Activated CD4-positive, alpha-beta memory T cell treated with anti-CD3 and anti-CD28 coated beads, Interleukin-2, amount 10 ng/mL, durations not matched to agents 7 days and 5 days (primary cell): ENCODE measurements at places on chromosomes 3 and 15.

DNA sequence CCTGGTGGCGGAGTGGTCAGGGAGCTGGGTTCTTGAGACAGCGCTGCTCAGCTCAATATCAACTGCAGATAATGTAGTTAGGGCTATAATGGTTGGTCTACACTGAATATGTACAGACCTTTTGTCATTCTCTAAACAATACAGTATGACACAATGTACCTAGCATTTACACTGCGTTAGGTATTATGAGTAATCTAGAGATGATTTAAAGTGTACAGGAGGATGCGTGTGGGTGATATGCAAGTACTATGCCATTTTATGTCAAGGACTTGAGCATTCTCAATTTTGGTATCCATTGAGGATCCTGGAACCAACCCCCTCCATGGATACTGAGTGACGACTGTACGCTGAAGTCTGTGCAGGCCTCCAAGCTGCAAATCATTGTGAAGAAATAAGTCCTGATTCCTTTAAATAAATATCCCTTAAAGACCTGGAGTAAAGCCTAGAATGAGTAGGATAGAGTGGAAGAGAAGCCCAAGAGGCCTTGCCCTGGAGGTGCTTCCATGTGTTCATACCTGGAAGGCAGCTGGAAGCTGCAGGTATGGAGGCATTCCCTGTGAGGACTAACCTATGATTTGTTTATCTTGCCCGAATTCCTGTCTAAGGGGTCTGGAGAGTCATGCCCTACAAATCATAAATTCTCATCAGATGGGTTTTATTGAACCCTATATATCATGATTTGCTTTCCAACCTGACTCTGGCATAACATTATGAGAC lies 15.7 kb upstream of the RTP1 start:
- DNase-seq, result no peak

GRCh38 chr15:78452485-78452884 lies 14.5 kb downstream of the IREB2 start:
- DNase-seq, result no peak

- DNase-seq, result no peak
Measured at GRCh38 chr3:10518506-10519150, 13.2 kb upstream of the ATP2B2 start.

DNA sequence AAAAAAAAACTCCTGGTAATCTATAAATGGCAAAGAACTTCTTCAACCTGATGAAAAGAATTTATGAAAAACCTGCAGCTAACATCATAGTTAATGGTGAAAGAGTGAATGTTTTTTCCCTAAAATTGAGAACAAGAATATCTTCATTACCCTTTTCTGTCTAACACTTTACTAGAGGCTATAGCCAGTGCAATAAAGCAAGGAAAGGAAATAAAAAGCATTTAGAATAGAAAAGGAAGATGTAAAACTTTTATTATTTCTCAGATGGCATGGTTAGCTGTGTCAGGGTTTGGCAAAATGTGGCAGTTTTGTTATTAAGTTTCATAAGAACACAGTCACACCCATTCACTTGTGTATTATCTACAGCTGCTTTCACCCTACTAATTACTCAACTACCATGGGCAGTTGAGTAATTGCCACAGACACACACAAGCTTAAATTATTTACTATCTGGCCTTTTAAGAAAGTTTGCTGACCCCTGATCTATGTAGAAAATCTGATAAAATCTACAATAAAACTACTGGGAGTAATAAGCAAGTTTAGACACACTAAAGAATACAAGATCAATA lies 465.1 kb downstream of the MAGI1 start:
- DNase-seq, result no peak

- DNase-seq, result no peak
Measured at GRCh38 chr3:12969486-12969885, 103.7 kb downstream of the IQSEC1 start.

GRCh38 chr15:67731112-67731721 lies 94.1 kb upstream of the SKOR1 start:
- no peak for DNase-seq

DNA sequence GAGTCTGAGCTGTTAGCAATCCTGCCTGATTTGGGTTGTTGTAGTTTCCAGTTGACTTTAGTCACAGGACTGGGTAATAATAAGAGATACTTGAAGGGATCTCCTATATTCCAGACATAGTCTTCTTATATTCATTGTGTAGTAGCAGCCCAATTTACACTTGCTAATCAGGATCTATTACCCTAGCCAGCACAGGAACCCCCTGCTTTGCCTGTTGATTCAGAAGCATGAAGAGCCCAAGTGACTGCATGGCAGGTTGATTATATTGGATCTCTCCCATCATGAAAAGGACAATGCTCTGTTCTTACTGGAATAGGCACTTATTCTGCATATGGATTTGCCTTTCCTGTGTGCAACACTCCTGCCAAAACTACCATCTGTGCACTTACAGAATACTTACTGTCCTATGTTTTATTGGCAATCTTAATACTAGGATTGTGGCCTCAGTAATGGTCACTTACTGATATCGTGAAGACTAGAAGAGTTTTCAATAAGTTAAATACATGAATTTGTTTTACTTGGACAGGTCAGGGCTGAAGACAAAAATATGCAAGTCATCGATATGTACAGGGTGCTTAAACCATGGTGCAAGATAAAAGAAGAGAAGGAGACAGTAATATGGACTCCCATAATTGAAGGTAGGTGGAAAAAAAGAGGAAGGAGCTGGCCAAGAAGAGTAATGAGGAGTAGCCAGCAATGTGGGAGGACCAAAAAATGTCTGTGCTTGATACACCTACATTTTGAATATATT lies 304.1 kb downstream of the MCTP2 start:
- DNase-seq, result no peak
